ENCODE measurements at places on chromosomes 5 and 9. TPM values are rescaled to one million over a fixed set of nuclear protein-coding genes. Genes with fewer than 3 reads are reported as not detected.

The MEIKIN gene
- 27.0 TPM for total RNA-seq

- H3K4me3 ChIP-seq, result no peak overlapping the region
- peak; percentile 34 for DNase-seq
- H3K27me3 ChIP-seq, result no peaks in the 10 kb centered on the region
- H3K27ac ChIP-seq, result peak overlapping the region; percentile 25
These were observed 703.4 kb upstream of the GRAMD2B start for GRCh38 chr5:125719681-125720347.

DNA sequence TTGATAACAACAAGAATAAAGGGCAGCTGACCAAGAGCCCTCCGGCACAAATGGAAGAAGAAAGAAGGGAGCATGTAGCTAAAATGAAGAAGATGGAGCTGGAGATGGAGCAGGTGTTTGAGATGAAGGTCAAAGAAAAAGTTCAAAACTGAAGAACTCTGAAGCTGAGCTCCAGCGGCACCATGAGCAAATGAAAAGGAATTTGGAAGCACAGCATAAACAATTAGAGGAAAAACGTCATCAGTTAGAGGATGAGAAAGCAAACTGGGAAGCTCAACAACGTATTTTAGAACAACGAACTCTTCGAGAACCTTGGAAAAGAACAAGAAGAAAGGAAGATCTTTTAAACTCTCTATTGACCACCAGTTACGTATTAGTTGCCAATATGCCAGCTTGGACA is 100.9 kb downstream of the GABBR2 start:
- no peaks in the 10 kb centered on the region for H3K27me3 ChIP-seq
- H3K36me3 ChIP-seq, result no peaks in the 10 kb centered on the region
- H3K27ac ChIP-seq, result no peak overlapping the region
- no peak for DNase-seq
- H3K4me1 ChIP-seq, result peaks cover 13% of the 10 kb centered on the region

DNA sequence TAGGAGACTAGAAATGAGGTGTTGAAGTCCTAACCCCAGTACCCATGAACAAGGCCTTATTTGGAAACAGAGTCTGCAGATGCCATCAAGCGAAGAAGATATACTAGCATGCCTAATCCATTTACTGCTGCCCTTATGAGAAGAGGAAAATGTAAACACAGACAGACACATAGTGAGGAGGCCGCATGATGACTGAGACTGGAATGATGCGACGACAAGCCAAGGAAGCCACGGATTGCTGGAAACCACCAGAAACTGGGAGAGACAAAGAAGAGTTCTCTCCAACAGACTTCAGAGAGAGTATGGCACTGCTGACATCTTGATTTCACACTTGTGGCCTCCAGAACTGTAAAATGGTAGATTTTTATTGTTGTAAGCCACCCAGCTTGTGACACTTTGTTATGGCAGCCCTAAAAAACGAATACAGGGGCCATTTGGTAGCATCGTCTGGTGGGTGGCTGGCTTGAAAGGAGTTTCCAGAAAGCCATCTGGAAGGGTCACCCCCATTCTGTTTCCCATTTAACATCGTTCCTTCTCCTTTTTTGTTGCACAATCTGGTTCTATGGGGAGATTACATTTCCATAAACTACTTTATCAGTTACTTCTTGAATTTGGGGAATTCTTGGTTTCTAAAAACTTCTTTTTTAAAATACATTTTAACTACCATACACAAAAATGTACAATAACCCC is 193.1 kb downstream of the HSD17B3 start:
- H3K27ac ChIP-seq, result no peak overlapping the region
- no peaks in the 10 kb centered on the region for H3K36me3 ChIP-seq
- H3K4me1 ChIP-seq, result peaks cover 18% of the 10 kb centered on the region
- no peaks in the 10 kb centered on the region for H3K27me3 ChIP-seq

The TSLP gene
- total RNA-seq, result 1.7 TPM
